Stimulated activated CD8-positive, alpha-beta memory T cell treated with anti-CD3 and anti-CD28 coated beads, Interleukin-12 subunit alpha, Interleukin-12 subunit beta, amount 100 ng/mL, for 4 hours (primary cell): ENCODE measurements at places on chromosomes 7 and 10.

GRCh38 chr7:138785587-138786437 is 12.0 kb upstream of the TMEM213 start:
- no peak for DNase-seq

DNA sequence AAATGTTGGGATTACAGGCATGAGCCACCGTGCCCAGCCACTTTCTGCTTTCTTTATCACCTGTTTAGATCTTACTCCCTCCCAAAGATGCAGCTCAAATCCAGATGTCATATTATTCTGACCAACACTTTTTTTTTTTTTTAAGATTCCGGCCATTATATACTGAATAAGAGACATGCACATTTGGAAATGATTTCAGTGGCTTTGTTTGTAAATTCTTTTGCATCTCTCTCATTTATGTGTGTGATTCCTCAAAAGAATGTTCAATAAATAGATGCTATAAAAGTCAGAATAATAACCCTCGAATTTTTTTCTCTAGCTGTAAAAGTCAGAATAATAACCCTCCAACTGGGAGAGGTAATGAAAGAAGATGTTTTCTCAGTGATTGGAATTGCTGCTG is 25.4 kb downstream of the HECW1 start:
- DNase-seq: no peak

DNA sequence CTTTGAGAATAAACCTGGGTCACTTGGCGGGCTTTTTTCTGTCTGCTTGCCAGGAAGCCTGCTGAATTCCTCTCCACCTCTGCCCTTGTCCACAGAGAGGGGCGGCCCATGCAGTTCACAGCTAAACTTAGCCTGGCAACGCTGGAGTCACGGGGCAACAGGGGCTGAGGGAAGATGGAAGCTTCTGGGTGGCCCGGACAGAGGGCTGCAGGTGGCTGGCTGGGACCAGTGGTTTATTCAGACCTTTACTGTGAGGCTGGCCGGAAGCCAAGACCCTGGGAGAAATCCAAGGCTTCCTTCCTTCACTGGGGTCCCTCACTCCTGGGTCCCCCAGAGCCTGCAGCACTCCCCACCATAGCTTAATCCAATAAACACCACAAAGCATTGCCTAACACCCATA is 17.0 kb downstream of the ITPRIP start:
- DNase-seq: no peak

- DNase-seq: no peak
Observed at GRCh38 chr7:42698600-42699374, 213.1 kb downstream of the C7orf25 start.

DNA sequence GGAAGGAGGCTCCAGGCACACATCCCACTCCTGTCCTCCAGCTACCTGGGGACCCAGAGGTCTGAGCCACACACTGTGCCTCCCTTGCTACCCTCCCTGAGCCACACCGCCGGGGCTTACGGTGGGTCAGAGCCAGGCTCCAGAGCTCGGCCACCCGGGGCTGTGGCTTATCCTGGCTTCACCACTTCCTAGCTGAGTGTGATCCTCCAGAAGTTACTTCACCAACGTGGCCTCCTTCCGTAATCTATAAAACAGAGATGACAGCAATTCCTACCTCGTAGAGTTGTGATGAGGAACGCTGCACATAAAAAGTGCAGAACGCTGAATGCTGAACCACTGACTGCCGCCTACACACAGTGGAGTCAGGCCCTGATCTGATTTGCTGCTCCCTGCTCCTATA is 285.0 kb downstream of the PRPF18 start:
- no peak for DNase-seq

GRCh38 chr7:141123522-141123921 is 49.7 kb downstream of the TMEM178B start:
- no peak for DNase-seq

DNA sequence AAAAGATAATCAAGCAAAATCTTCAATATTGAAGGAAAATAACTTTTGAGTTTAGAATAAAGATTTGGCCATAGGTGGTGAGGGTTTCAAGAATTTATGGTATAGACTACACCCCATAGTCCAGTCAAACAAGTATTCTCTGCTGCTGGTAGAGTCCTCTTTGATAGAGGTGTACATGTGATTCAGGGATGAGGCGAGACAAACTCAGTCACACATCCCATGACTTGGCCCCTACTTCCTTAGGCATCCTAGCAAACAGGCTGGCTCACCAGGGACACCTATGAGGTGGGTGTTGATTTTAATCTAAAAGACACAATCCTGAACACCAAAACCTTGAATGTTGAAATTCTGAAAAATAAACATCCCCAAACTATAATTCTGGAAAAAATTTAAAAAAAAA is 78.1 kb upstream of the SLC25A13 start:
- DNase-seq: no peak
